ENCODE measurements at places on chromosomes 6 and 20.

DNA sequence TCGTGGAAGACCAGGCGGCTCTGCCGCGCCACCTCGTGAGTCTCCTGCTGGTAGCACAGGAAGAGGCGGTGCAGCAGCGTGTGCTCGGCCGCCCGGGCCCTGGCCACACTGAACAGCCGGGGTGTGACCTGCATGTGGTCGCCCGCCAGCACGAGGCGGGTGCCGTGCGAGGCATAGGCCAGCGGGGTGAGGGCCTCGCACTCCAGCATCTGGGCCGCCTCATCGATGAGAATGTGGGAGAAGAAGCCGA, 7.0 kb downstream of the HELZ2 start:
- DNase-seq, result no peak

GRCh38 chr6:152701863-152702401, 4.2 kb downstream of the MYCT1 start:
- DNase-seq, result no peak

GRCh38 chr6:140784573-140784972, 1348.2 kb upstream of the GJE1 start:
- DNase-seq, result no peak

GRCh38 chr20:36074983-36075382, 79.6 kb upstream of the EPB41L1 start:
- DNase-seq, result no peak

GRCh38 chr6:168941036-168941435, 312.6 kb downstream of the THBS2 start:
- no peak for DNase-seq

All from posterior cingulate gyrus (tissue), 11 donors.